ENCODE measurements at places on chromosomes 7 and 10.

DNA sequence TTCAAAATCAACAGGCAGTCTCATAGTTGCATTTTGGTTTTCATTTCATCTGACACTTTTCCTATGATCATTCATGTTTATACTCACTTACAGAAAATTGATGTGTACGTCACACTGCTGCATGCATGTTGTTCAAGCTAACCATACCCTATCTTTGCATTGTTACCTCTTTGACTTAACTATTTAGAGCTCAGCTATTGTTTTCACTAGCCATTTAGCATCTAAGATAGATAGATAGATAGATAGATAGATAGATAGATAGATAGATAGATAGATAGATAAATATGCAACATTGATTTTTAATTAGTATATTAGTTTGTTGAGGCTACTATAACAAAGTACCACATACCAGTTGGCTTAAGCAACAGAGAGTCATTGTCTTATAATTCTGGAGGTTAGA is 649.5 kb upstream of the KCND2 start:
- no peak for DNase-seq

GRCh38 chr7:20191391-20191869 is 25.8 kb downstream of the MACC1 start:
- DNase-seq, result no peak

- no peak for DNase-seq
Measured at GRCh38 chr7:3912291-3912690, 611.2 kb downstream of the SDK1 start.

GRCh38 chr7:90726120-90726519 is 130.0 kb downstream of the CDK14 start:
- DNase-seq, result no peak

DNA sequence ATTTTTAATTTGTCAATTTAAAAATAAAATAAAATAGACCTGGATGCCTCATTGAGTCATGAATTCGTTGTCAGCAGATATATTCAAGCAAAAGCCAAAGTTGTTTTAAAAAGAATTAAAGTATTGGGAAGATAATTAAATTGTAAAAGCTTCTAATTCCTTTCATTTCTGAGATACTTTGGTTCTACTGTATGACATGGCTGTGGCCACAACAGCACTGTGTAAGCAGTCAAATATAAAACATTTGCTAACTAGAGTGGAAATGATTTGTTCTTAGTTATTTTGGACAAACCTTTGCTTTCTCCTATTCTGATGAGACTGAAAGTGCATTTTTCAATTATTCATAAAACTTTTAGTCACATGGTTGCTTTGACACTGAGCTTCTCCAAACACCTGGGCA is 143.6 kb upstream of the FAM13C start:
- DNase-seq, result no peak

DNA sequence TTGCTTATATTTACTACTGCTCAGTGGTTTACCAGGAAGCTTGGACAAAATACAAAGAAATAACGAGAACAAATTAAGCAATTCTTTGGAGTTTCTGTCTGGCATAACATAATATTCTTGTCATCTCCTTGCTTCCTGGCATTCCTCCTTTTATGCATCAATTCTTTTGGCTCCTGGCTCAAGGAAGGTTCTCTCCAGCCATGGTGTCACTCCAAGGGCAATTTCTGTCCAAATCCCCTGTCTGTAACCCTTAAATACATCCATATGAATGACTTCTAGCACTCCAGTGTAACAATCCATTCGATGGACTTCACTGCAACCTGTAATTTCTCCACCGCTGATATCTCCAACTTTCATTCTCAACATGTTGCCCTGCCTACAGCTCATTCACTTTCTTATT is 617.7 kb upstream of the ANKRD30A start:
- DNase-seq, result no peak

GRCh38 chr10:31062856-31063255 is 31.2 kb upstream of the ZNF438 start:
- DNase-seq, result no peak

DNA sequence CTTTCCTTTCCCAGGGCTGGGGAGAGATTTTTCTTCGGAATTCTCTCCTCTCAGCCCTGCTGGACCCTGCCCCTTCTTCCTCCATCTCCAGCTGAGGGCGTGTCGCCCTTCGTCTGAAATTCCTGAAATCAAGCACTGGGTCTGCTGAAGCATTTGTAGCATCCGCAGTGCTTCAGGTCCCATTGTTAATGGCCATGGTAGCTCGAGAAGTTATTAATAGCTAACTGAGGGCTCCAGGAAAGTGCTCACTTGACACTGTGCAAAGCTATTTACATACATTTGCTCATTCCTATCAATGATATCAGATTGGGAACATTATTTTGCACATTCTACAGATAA is 515 bp downstream of the FAM149B1 start:
- DNase-seq, result no peak

GRCh38 chr10:82621680-82622079 is 746.7 kb downstream of the NRG3 start:
- DNase-seq, result no peak

GRCh38 chr7:36370046-36370445 is 19.6 kb upstream of the ANLN start:
- no peak for DNase-seq

GRCh38 chr7:30389791-30390190 is 88.8 kb downstream of the NOD1 start:
- DNase-seq, result no peak

GRCh38 chr10:94353336-94353735 is 9.4 kb downstream of the NOC3L start:
- DNase-seq, result no peak

GRCh38 chr7:139871820-139872219 is 42.8 kb downstream of the TBXAS1 start:
- no peak for DNase-seq

- no peak for DNase-seq
Measured at GRCh38 chr10:14569274-14570060, 205.2 kb downstream of the FAM107B start.

GRCh38 chr7:129434675-129435318 is 565 bp downstream of the STRIP2 start:
- no peak for DNase-seq

DNA sequence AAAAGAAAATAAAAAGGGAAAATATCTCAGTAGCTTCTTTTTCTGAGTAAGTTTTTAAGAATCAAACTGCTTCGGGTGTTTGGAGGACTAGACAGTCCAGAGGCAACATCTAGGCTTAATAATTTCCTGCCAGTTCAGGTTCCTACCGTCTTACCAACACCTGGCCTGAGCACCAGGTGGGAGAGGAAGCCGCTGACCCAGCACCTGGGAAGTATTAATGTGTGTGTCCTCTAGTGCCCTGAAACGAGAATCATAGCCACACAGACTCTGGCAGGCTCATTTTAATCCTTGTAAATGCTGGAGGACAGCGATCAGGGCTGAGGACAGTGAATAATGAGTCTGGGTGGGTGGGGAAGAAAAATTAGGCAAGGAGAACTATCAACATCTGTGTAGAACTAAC is 137.4 kb downstream of the ZNF438 start:
- DNase-seq, result no peak

GRCh38 chr7:52648872-52649271 is 386.6 kb upstream of the POM121L12 start:
- no peak for DNase-seq

DNA sequence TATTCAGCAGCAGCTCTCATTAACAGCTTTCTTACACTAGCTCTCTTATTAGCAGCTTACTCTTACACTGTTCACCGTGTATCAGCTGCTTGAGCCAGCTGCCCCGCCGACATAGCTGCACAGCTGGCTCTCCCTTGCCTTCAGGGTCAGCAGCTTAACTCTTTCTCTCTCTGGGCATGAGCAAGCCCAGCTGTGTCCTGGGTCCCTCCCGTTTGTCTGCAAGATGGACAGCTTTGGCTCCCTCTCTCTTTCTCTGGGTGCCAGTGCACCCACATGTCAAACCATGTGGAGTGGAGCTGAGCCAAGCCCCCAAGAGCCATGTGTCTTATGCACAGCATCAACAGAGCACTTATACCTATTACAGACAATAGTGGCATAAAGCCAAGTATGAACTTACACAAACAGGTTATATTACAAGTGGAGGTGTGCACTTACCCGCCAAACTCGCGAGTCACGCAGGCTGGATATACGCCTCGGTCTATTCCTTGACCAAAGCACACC is 35.7 kb upstream of the MTPAP start:
- DNase-seq, result no peak

- DNase-seq, result no peak
Measured at GRCh38 chr7:41996381-41997035, 240.5 kb downstream of the GLI3 start.

GRCh38 chr7:74619235-74619860 is 38.2 kb upstream of the GTF2I start:
- DNase-seq, result no peak

DNA sequence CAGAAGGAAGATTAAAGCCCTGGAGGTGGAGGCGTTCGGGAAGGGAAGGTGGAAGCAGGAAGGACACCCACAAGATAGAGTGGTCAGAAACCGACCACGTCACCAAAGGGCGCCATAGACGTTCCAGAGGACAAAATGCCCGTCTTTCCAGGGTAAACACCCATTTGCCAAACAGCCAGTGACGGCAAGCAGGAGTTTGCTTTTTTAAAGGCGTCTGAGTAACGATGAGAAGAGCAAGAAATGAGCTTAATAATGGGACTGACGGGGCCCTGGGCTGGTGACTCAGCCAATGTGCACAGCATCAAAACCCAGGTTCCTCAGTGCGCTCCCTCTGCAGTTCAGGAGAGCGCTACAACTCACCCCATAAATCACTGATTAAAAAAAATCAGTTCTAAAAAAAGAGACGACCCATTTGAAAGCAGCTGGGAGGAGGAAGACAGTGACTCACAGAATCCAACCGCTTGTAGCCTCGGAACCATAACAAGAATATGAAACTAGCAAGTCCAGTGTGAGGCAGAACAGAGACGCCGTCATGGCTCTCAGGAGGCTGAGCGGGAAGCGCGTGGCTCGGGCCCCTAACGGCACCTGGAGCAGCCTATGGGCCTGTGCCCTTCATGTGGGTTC is 5.9 kb downstream of the DIP2C start:
- DNase-seq, result no peak

- DNase-seq, result no peak
Measured at GRCh38 chr10:57785068-57785467, 482.6 kb downstream of the IPMK start.

- no peak for DNase-seq
Measured at GRCh38 chr7:116782177-116782711, 80.1 kb upstream of the CAPZA2 start.

DNA sequence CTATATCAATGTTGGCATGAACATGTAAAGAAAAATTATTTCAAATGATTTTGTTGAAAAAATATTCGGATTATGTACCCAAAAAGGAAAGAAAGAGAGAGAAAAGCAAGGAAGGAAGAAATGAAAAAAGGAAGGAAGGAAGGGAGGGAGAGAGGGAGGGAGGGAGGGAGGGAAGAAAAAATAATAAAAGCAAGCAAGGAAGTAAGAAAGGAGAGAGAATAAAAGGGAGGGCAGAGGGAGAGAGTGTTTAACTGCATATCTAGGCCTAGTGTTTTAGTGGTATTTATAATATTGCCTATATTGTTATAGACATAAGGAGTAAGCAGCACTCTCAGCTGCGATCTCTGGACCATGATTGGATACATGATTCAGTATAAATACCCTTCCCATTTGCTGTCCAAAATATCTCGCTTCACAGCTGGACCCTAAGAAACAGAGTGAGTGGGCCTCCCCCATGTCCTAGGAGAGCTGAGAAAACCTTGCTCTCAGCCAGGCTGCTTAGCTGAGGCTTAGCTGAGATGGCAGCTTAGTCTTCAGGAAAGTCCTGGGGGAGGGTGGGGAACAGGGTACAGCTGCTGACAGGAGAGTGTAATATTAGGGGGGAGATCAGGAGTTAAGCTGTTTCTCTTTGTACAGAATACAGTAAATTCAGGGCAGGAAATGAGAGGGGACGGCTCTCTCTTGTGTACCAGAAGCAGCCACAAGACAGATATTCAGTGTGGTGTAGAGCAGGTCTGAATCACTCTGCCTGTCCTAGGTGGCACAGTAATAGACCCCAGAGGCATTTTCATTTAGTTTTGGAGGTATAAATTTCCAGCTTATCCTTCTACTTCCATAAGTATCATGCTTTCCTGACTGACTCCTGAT is 66.8 kb upstream of the TARP start:
- DNase-seq, result no peak

- DNase-seq, result peak; percentile 10
Measured at GRCh38 chr10:74419958-74420375, 268.9 kb downstream of the ADK start.

DNA sequence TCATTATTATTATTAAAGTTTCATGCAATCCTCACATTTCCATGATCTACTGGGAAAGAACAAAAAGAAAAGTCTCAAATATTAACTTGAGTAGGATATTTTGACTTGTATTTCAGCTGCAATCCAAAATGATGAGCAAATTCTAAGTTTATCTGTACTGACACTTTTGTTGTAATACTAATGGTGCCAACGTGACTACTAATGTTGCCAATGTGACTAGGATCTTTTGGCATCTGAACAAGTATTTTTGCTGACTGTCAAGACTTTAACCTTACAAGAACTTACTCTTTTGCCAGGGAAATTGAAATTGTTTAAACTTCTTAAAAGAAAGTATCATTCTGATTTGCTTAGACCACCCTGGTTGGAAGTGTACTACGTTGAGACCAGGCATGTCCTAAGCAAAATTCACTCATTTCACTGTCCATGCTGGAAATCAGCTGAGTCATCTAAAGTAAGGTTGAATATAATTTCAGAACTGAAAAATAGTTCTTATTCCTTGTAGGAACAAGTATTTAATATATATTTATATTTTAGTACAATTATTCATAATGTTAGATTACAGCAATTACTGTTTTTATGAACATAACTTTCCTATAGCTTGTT is 78.5 kb upstream of the LYZL1 start:
- no peak for DNase-seq

DNA sequence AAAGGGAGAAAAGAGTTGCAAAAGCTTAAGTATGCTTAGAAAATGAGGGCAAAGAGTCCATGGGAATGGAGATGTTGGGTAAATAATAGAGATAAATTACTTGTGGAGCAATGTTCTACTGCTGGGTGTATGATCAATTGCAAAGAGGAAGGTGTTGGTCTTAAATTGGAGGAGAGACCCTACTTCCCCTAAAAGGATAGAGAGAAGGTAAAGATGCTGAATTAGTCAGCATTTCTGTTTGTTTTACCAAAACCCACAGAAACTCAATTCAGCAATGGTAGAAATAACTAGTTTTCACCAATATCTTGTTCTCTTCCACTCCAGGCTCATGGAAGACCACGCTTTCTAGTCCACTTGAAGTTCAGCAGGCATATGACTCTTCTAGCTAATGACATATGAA is 32.1 kb downstream of the ASB4 start:
- no peak for DNase-seq

DNA sequence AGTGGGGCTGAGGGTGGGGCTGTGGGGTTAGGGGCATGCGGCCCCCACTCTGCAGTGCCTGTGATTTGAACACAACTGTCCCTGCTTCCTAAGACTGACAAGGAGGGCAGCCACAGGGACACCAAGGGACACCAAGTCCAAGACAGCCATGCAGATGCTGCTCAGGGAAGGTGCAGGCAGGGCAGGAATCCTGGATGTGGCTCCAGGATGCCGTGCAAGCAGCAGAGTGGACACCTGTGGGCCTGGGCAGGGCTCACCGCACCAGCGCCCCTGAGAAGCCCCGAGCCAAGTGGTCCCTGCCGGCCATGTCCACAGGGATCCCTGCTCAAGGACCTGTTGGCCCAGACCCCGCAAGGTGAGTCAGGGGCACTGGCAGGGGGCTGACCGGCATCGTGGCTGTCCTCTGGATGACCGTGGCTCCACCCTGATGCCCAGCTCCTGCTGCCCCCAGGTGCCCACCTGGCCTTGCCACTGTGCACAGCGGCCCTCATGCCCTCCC is 58.5 kb downstream of the STK32C start:
- DNase-seq, result no peak

GRCh38 chr7:91355695-91356435 is 91.6 kb downstream of the FZD1 start:
- no peak for DNase-seq

All from GM10248 (cell line).